ENCODE measurements at places on chromosomes 5 and 9.

- H3K27ac ChIP-seq, result no peak overlapping the region
- peaks cover 5% of the 10 kb centered on the region for H3K36me3 ChIP-seq
- no peak for DNase-seq
- no peaks in the 10 kb centered on the region for H3K4me1 ChIP-seq
These were observed 134.4 kb downstream of the TUSC1 start for GRCh38 chr9:25543806-25544205.

- peaks cover 11% of the 10 kb centered on the region for H3K27me3 ChIP-seq
- H3K27ac ChIP-seq, result no peak overlapping the region
- no peak overlapping the region for H3K4me3 ChIP-seq
- no peaks in the 10 kb centered on the region for H3K36me3 ChIP-seq
- DNase-seq, result no peak
These were observed 216.0 kb upstream of the PUM3 start for GRCh38 chr9:3059781-3060468.

GRCh38 chr9:18857769-18858168 is 175.2 kb downstream of the SAXO1 start:
- no peak overlapping the region for H3K27ac ChIP-seq
- no peaks in the 10 kb centered on the region for H3K36me3 ChIP-seq
- peaks cover 9% of the 10 kb centered on the region for H3K27me3 ChIP-seq

GRCh38 chr5:123578390-123578789 is 66.4 kb downstream of the CSNK1G3 start:
- no peak overlapping the region for H3K27ac ChIP-seq
- DNase-seq, result no peak
- peaks cover 54% of the 10 kb centered on the region for H3K36me3 ChIP-seq
- H3K4me3 ChIP-seq, result no peak overlapping the region
- no peaks in the 10 kb centered on the region for H3K4me1 ChIP-seq
- no peaks in the 10 kb centered on the region for H3K27me3 ChIP-seq

DNA sequence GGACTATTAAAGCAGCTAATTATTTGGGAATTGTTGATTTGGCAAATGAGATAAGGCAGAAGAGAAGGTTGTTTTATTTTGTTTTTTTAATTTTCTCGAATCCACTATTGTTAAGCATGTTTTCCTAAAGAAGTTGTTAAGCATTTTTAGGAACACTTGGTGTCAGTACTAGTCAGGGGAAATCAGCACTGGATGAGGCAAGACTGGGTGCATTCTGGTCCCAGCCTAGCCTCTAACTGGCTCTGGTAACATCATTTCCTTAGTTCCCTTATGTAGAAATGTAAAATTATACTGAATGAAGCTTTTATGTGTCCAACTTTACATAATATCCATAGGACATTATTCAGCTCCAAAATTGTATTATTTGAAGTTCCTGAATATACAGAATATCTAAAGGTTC is 196.1 kb downstream of the PCSK5 start:
- H3K4me3 ChIP-seq, result no peak overlapping the region
- no peak overlapping the region for H3K27ac ChIP-seq
- peaks cover 17% of the 10 kb centered on the region for H3K4me1 ChIP-seq
- DNase-seq, result no peak
- no peaks in the 10 kb centered on the region for H3K27me3 ChIP-seq

GRCh38 chr9:87562530-87563170 is 65.0 kb downstream of the DAPK1 start:
- peaks cover 1% of the 10 kb centered on the region for H3K4me1 ChIP-seq
- no peak overlapping the region for H3K4me3 ChIP-seq
- no peak for DNase-seq
- no peak overlapping the region for H3K27ac ChIP-seq
- no peaks in the 10 kb centered on the region for H3K27me3 ChIP-seq

Measured in naive thymus-derived CD8-positive, alpha-beta T cell (primary cell).